EL (cell line): ENCODE measurements at places on chromosomes 7 and 10.

DNA sequence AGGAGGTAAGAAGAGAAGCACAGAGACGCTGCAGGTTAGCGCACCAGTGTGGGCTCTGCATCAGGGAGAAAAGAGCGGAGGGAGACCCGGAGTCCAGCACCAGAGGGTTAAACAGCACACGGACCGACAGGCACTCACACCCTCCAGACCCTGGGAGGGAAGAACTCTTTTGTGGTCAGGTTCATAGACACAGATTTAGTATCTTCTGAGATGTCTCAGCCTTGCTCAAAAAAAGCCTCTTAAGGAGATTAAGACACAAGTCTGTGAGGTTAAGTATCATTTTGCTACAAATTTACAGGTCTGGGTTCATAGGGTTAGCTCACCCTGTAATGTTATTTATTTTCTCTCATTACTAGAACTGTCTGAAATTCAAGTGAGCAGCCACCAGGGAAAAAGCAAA is 16.8 kb upstream of the NDST2 start:
- DNase-seq, result no peak

DNA sequence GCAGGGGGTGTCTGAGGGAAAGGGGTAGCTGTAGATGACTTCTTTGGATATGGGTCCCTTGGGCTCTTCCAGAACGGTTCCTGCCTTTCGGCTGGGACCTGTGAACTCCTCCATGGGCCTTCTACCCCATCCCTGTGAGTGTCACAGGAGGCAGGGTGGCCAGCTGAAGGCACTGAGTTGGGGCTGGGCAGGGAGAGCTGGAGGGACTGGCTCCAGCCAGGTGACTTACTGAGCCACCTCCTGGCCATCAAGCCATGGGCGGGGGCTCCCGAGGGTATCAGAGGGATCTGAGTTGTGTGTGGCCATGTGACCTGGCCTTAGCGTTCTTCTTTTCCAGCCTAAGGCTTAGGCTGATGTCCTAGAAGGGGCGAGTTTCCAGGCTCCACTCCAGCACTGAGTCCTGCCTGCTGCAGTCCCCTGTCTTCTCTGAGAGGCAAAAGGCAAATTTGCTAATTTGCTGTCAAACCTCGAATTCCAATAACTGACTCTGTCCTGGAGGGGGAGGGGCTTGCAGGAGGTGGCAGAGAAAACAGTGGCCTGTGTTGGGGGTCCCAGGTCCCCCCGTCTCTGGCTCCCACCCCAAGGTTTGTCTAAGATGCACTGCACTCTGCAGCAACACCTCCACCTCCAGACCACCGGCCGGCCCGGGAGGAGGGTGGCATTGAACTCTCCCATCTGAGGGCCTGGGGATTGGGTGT is 27.2 kb downstream of the ADCYAP1R1 start:
- DNase-seq, result no peak

GRCh38 chr7:147081117-147081516 is 964.5 kb downstream of the CNTNAP2 start:
- DNase-seq, result no peak

DNA sequence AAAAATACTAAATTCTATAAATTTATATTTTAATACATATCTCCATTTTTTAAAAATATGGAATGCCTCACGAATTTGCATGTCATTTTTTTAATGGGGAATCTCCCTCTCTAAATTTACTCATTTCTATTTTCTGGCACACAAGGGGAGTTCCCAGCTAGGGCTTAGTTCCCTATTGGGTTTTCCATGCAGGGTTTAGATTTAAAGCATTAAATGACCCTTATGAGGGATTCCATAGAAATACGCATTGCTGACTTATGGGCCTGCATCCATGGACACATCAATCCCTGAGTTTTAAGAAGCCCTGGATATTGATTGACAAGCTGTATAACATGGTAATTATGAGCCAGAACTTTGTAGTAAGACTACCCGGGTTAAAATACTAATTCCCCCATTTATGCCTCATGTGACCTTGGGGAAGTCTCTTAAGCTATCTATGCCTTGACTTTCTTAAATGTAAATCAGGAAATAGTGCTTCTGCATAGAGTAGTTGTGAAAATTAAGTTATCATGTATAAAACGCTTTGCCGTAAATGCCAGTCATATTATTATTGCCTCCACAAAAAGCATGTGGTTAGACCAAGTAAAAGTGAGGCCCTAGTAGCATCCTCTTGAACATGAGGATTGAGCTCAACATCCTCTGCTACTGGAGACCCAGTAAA is 78.8 kb upstream of the ANKRD1 start:
- DNase-seq, result no peak

DNA sequence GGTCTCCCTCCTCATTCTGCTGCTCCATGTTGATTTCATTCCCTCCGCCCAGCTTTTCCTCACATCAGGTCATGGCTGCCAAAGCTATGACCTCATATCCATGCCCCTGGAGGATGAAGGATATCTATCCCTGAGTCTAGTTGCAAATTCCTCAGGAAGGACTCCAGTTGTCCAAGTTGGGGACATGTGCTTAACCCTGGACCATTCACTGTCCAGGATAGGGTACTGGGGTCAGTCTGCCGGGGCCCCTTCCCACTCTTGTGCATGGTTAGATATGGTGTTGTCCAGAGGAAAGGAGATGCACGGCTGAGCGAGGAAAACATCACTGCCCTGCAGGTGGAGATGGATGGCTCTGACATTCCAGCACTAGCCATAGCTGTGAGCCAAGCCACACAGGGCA is 51.9 kb upstream of the COMTD1 start:
- DNase-seq, result peak; percentile 21

GRCh38 chr7:113698556-113699220 is 220.1 kb downstream of the PPP1R3A start:
- DNase-seq, result peak; percentile 10

GRCh38 chr7:105050493-105050892 is 36.5 kb downstream of the KMT2E start:
- DNase-seq, result no peak
